Iris pigment epithelial cell (primary cell): ENCODE measurements at places on chromosomes 2 and 18.

- DNase-seq = no peak
Measured at GRCh38 chr2:37317746-37318145, 6.9 kb downstream of the PRKD3 start.

DNA sequence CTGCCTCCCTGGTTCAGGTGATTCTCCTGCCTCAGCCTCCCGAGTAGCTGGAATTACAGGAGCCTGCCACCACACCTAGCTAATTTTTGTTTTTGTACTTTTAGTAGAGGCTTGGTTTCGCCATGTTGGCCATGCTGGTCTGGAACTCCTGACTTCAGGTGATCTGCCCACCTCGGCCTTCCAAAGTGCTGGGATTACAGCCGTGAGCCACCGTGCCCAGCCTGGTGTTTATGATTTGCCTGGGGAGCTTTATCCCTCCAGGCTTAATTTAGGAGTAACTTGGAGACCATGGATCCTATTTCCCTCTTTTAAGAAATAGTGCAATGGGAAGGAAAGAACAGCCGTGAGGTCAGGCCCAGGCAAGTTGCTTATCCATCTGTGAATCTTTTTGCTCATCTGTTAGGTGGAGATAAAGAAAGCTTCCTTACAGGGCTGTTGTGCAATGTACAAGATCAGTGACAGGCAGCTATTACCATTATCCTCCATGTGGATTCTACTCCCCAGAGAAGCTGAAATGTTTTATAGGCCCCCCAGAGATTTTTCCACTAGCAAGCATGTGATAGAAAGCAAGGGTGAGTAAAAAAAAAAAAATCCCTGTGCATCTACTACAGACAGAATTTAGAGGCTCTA is 104.9 kb upstream of the MGAT5 start:
- peak; percentile 62 for DNase-seq

GRCh38 chr18:44654573-44654972 is 26.1 kb upstream of the SETBP1 start:
- peak; percentile 63 for DNase-seq

GRCh38 chr18:49858309-49859020 is 45.1 kb upstream of the ACAA2 start:
- DNase-seq = peak; percentile 73

GRCh38 chr2:16203069-16203468 is 262.7 kb downstream of the MYCN start:
- no peak for DNase-seq

GRCh38 chr18:27780061-27780745 is 396.7 kb downstream of the CDH2 start:
- DNase-seq = peak; percentile 28

DNA sequence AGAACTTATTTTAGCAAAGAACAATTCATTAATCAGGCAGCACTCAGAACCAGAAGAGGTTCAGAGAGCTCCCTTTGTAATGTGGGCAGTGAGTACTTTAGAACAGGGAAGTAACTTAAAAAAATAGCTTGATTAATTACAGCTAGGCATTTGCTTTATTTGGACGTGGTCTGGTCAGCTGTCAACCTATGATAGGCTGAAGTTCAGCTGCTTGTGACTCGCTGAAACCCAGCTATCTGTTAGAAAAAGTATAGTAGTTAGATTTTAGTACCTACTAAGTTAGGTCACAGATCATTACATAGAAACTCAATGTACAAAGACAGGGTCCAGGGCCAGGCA is 40.0 kb downstream of the PKDCC start:
- no peak for DNase-seq

GRCh38 chr2:166180951-166181812 is 53.4 kb upstream of the SCN1A start:
- DNase-seq = peak; percentile 58

GRCh38 chr2:183543731-183544130 is 419.5 kb downstream of the NUP35 start:
- no peak for DNase-seq

GRCh38 chr2:15155959-15156574 is 405.1 kb downstream of the NBAS start:
- DNase-seq = no peak

DNA sequence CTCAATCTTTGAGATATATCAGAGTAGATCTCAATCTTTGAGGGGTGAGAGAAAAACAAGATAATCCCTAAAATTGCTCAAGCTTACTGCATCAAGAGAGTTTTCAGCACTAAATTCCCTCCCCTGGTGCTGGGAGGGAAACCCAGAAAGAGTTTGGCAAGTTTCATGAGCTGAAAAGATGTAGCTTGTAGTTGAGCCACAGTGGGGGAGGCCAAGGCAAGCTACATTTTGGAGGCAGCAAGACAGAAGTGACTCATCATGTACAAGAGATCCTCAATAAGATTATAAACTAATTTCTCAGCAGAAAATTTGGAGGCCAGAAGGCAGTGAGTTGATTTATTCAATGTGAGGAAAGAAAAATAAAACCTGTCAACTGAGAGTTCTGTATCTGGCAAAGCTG is 308.2 kb downstream of the PIEZO2 start:
- DNase-seq = peak; percentile 60

GRCh38 chr2:207505728-207506127 is 24.0 kb upstream of the CREB1 start:
- peak; percentile 89 for DNase-seq

DNA sequence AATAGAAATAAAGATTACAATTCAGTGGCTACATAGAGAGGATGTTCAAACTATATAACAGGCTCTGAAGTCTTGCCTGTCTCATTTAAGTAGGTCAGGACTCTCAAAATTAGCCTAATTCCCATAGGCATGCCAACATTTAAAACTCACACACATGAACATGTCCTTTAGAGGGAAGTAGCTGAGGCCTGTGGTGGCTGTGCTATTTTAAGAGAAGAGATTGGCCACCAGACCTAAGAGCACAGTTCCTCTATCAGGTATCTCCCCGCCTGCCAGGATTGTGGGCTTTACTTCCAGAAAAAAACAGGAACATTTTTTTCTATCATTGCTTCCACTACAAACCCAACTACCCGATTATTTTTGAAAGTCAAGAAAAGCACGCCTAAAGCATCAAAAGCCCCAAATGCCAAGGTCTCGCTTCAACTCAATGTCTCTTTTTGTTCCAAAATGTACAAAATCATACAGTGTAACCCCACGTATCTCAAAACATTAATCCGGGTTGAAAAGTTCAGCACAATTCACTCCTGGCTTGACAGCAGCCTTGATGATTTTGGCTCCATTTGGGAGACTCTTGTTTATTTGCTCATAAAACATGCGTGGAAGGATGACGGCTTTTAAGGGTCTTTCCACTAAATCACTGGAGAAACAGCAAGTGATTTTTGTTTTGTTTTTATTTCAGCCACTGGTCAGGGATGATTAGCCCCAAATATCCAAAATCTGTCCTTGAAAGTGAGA is 15.3 kb downstream of the FHL2 start:
- peak; percentile 40 for DNase-seq

GRCh38 chr2:30026091-30027055 is 105.0 kb upstream of the ALK start:
- peak; percentile 49 for DNase-seq

DNA sequence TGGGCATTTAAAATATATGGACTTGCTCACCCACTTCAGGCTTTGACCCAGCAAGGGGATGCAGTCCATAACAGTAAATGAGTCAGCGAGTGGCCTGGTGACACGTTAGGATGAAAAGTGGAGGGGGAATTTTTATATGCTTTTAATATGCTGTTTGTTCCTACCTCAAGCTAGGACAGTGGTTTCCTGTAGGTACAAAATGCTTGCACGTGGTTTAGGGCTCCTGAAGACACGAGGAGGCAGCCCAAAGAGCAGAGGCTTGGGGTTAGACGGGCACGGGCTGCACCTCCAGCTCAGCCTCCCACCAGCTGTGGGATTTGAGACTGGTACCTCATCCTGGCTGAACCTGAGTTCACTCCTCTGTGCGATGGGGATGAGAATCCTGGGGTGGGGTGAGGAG is 306.2 kb upstream of the CXCR4 start:
- no peak for DNase-seq

DNA sequence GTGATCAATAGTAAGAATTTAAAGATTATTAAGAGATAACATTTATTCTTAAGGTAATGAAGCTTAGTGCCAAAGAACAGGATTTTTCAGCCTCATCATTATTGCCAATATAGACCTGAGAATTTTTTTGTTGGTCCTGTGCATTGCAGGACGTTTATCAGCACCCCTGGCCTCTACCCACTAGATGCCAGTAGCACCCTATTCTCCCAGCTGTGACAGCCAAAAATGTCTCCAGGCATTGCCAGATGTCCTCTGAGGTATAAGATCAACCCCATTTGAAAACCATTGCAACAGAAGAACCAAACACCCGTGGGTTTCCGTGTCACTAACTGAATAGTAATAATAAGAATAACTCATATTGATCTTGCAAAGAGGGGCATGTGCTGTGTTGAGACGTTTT is 700.0 kb upstream of the SOX11 start:
- DNase-seq = no peak
